RPMI8226 (cell line): ENCODE measurements at places on chromosomes 4 and X.

- DNase-seq: peak; percentile 30
Observed at GRCh38 chrX:38880296-38880854, 79.1 kb downstream of the MID1IP1 start.

- no peak for DNase-seq
Observed at GRCh38 chrX:150841456-150842197, 56.8 kb downstream of the CD99L2 start.

- DNase-seq: no peak
Observed at GRCh38 chr4:186265683-186266652, at the start of gene F11. Gene F11 (plus strand): TSS chr4:186266189. CDS start chr4:186267137, 948 bp downstream.

DNA sequence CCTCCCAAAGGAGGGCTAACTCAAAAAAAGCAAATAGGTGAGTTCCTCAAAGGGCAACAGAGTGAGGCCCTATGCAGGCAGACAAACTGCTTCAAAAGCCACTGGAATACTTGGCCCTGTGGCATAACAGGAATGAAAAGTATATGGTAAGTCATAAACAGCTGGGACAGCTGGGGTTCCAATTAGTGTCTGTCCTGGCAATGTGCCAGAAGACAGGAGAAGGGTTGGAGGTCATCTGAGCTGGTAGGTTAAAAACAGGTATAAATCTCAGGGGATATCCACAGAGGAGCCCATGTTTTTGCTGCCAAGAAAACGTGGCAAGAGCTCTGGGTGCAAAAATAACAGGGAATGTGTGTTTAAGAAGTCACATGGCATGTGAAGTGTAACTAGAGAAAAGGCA lies 111.6 kb downstream of the APOOL start:
- DNase-seq: peak; percentile 4

GRCh38 chr4:159155119-159155518 lies 52.2 kb downstream of the RAPGEF2 start:
- no peak for DNase-seq

GRCh38 chrX:1743105-1743504 lies 128.2 kb downstream of the ASMT start:
- no peak for DNase-seq

GRCh38 chrX:39782276-39782675 lies 315.5 kb downstream of the BCOR start:
- DNase-seq: no peak

- DNase-seq: no peak
Observed at GRCh38 chrX:50111742-50112141, 89.1 kb downstream of the AKAP4 start.

DNA sequence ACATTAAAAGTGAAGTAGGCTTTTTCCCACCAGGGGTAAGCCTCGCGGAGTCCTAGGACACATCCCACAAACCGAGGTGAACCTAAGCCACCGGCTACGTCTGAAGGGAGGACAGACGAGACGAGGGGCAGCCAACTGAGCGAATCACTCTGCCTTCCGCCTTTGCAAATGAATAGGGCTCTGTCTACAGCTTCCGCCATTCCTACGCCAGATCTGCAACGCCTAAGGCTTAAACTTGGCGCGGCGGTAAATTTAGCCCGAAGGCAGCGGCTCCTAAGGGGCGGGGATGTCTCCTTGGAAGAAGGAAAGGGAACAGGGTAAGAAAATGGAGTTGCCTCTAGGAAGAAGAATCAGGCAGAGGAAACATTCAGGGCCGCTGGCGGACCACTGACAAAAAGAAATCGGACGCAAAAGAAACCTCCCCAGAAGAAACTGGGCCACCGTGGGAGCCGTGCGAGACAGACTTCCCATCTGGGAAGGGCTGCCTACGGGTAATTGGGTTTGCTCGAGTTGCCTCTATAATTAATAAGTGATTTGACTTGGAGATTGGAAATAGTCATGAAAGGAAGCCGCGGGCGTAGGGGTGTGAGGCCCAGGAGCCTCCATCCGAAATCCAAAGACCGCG lies 90.5 kb downstream of the BCOR start:
- no peak for DNase-seq
